Chondrocyte (in vitro differentiated cells): ENCODE measurements at places on chromosomes 4 and X. TPM values are rescaled to one million over a fixed set of nuclear protein-coding genes. Genes with fewer than 3 reads are reported as not detected.

The PRKG2 gene
- not detected in 3 replicates for total RNA-seq

The PDZD4 gene
- total RNA-seq: 24.8 to 27.2 TPM (median 25.4 TPM) in 3 replicates

The MAGEB1 gene
- total RNA-seq: not detected in 3 replicates

DNA sequence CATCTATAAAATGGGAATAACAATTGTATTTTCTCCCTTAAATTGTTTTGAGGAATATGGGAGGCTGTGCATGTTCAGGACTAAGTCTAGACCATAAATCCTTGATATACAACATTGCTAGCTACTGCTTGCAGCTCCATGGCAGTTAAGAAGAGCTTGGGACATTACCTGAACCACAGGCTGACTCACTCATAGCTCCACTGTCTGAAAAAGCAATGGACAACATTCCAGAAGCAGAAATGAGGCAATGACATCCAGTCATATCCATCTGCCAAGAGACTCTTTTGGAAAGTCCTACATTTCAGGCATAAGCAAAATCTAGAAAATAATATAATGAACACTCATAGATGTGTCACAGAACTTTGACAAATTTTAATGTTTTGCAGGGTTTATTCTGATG is 167.3 kb upstream of the LEF1 start:
- no peak for DNase-seq

GRCh38 chr4:77852892-77853495 is 9.6 kb upstream of the MRPL1 start:
- DNase-seq: no peak

GRCh38 chr4:37224854-37225253 is 19.7 kb upstream of the NWD2 start:
- no peak for DNase-seq

DNA sequence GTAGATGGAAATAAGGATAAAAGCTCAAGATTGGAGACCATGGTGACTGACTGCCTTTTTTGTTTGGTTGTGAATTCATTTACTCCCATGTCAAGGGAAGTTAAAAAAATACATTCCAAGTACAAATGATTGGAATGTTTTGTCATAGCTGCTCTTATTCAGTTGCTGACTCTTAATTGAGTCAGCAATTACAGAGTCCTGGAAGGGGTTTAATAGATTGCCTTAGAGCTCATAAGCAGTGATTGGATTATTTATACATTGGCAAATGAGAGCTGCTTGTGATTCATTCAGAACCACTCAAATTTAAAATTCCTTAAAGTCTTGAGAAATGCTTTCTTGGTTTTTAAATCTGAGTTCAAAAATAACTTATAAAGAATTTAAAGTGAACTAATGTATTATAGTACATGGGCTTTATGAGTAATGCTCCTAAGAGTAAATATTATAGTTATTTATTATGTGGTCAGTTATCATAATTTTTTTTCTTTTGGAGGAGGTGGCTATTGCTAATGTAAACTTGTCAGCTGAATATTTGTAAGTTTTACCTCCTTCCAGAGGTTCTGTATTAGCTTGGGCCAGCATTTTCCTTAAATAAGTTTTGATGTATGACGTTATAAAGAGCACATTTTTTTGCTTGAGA is 13.6 kb downstream of the JADE1 start:
- DNase-seq: no peak

DNA sequence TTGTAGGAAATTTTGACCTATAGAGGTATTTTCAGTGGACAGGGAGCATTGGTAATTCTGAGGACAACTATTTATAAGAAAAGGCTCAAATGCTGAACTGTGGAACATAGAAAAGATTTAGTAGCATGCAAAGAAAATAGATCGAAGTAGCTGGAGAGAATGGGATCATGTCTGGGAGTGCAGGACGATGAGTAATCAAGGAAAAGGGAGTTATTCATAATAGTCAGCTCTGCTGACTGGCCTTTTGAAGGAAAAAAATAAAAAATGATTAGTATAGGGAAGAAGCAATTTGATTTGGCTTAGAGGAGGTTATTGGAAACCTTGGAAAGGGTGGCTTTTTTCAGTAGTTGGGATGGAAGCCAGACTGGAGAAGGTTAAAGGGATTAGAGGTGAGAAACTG is 22.9 kb upstream of the ANK2 start:
- no peak for DNase-seq

- no peak for DNase-seq
Measured at GRCh38 chrX:19625612-19626011, 110.3 kb upstream of the MAP3K15 start.

- no peak for DNase-seq
Measured at GRCh38 chr4:54929459-54929858, 195.9 kb downstream of the KDR start.

The ADGRG2 gene
- 0.15 to 0.24 TPM (median 0.21 TPM) in 3 replicates for total RNA-seq

DNA sequence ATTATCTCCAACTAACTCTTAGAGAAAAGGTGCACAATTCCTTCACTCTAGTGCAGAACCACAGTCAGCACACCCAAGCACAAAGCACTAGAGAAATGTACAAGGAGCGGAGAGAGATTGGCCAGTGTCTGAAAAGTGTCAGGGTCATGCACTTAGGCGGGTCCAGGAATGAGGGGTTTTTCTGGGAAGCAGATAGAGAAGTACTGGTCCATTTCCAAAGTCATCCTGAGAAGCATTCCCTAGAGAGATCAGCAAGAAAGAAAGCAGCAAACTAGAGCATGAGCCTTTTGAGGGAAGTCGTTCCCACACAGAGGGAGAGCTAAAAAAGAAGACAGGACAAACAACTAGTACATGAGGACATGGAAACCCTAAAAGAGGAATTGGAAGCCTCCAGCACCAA is 168.1 kb upstream of the MAP3K15 start:
- DNase-seq: no peak

- no peak for DNase-seq
Measured at GRCh38 chrX:119477812-119478232, 9.6 kb downstream of the SLC25A5 start.

- DNase-seq: no peak
Measured at GRCh38 chr4:126779436-126780166, 853.2 kb upstream of the INTU start.

DNA sequence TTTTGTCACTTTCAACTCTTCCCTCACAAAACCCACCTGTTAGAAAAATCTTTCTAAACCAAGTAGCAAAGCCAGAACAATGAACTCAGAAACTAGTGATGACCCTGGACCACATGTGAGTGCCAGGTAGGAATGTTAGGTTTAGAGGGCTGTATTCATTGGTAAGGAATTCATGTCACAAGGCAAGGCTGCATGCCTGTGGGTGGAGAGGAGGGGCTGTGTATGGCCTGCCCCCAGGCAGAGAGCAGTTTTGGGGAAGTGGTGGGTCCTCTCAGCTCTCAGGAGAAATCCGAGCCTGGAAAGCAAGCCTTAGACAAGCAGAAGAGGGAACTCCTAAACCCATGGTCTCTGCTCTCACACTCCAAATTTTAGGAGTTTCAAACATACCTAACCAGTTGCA is 2.4 kb downstream of the RNF175 start:
- no peak for DNase-seq

The PAGE2B gene
- not detected in 3 replicates for total RNA-seq

DNA sequence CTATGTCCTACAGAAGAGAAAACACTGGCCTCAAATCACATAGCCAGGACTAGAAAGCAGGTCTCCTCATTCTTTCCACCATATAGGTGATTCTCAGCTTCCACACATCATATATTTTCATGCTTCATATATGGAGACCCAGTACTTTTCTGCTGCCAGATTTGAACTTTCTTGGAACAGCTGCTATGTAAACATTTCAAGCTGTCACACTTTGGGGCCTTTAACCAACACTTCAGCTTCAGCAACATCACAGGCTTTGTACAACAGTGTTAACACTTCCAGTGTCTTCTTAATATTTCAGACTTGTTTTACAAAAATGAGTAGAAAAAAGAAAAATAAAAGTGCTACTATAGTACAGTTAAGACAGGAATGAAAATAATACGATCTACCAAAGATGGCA is 12.6 kb downstream of the SH3RF1 start:
- DNase-seq: no peak

DNA sequence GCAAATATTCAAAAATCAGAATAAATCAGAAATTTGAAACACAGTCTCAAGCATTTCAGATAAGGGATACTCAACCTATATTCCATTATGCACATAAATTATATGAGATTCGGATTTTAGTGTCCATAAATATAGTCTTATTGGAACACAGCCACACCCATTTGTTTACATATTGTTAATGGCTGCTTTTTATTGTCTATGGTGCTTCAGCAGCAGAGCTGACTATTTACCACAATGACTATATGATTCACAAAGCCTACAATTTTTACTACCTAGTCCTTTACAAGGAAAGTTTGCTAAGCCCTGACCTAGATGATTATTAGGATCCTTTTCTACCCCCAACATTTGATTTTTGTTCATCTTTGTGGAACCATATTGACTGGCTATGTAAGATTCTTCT is 63.9 kb downstream of the IL1RAPL1 start:
- DNase-seq: no peak

GRCh38 chrX:34559325-34559724 is 97.8 kb downstream of the TMEM47 start:
- no peak for DNase-seq

- DNase-seq: no peak
Measured at GRCh38 chrX:39204353-39204752, 403.1 kb downstream of the MID1IP1 start.
